ENCODE measurements at places on chromosomes 7 and 10. TPM values are rescaled to one million over a fixed set of nuclear protein-coding genes. Genes with fewer than 3 reads are reported as not detected.

Gene MBL2
- 56.4 TPM for total RNA-seq

Gene STOX1
- total RNA-seq: 0.81 TPM

Gene CYP3A7
- 19.8 TPM for total RNA-seq

Gene CYP17A1
- total RNA-seq: 4.2 TPM

Gene SYT15B
- total RNA-seq: 0.62 TPM

Gene CDHR1
- 0.19 TPM for total RNA-seq

Gene CADPS2
- 12.7 TPM for total RNA-seq

- H3K4me1 ChIP-seq: no peaks in the 10 kb centered on the region
- no peak for DNase-seq
- no peak overlapping the region for H3K4me3 ChIP-seq
- no peaks in the 10 kb centered on the region for H3K27me3 ChIP-seq
Observed at GRCh38 chr10:47073967-47074366, 162.7 kb downstream of the PTPN20 start.

DNA sequence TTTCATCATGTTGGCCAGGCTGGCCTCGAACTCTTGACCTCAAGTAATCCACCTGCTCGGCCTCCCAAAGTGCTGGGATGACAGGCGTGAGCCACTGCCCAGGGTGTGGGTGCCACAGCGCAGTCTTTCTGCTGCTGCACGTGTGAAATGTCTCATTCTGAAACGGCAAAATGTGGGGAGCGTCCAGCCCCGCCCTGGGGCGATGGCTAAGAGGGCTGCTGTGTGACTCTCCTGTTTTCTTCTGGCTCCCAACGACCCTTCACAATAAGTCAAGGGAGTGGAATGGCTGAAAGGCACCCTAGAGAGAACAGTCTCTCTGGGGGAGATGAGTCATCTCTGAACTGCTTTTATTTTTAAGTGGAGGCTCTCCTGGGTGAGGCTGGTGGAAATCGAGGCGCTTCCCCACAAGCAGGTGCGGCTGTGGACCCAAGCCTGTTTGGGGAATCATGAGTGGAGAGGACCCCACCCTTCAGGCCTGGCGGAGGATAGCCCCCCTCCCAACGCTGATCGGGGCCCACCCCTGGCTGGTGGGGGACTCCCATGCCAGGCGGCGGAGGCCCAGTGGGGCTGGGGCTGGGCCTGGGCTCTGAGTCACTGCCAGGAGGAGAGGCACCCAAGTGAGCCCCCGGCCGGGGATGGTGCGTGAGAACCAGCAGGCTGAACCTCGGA is 18.0 kb downstream of the ADAP1 start:
- no peaks in the 10 kb centered on the region for H3K4me1 ChIP-seq
- H3K27ac ChIP-seq: no peak overlapping the region
- no peak for DNase-seq
- H3K36me3 ChIP-seq: no peaks in the 10 kb centered on the region

DNA sequence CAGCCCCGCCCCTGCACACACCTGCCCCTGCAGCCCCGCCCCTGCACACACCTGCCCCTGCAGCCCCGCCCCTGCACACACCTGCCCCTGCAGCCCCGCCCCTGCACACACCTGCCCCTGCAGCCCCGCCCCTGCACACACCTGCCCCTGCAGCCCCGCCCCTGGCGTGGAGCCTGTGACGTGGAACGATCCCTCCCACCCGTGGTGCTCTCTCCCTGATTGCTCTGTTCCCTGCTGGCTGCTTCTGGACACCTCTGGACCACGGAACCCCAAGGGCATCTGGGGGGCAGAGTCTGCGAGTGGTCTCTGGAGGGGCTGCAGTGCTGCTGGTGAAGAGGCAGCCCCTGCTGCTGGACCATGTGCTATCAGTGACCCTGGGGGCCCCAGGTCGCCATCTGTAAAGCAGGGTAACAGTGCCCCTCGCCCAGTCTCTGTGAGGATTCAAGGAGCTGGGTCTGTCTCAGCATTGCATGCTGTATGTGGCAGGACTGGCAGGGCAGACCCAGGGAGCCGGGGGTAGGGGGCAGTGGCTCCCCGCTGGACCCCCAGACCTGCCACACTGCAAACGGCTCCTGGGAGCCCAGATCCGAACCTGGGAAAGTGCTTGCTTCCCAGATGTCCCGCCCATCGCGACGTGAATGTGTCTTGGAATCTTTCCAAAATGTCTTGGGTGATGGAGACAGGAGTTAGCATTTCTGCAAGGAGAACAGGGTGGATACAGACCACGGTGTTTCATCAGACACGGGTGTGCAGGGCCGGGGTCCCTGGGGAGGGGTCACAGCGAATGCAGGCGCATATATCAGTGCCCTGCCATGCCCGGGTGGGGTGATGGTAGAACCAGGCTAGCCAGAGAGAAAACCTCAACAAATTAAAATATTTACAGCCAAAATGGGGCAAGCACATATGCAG is 27.9 kb upstream of the NKX6-2 start:
- no peaks in the 10 kb centered on the region for H3K36me3 ChIP-seq
- no peak overlapping the region for H3K27ac ChIP-seq
- no peak for DNase-seq
- no peaks in the 10 kb centered on the region for H3K4me1 ChIP-seq

DNA sequence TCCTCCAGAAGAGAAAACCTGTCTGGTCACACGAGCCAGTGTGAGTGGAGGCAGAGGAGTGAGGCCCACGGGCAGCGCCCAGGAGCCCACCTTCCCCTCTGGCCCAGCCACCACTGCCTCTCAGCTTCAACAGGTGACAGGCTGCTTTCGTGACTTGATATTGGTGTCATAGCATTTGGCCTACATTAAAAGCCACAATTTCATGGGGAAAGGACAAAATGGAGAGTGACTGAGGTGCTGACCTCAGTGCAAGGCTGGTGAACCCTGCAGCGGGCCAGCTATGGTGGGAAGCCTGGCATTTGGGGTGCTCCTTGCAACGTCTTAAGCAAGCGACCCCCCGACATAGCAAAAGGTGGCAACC is 21.3 kb downstream of the ECHDC3 start:
- H3K36me3 ChIP-seq: no peaks in the 10 kb centered on the region
- no peaks in the 10 kb centered on the region for H3K27me3 ChIP-seq
- no peak for DNase-seq
- no peak overlapping the region for H3K4me3 ChIP-seq
- no peak overlapping the region for H3K27ac ChIP-seq

DNA sequence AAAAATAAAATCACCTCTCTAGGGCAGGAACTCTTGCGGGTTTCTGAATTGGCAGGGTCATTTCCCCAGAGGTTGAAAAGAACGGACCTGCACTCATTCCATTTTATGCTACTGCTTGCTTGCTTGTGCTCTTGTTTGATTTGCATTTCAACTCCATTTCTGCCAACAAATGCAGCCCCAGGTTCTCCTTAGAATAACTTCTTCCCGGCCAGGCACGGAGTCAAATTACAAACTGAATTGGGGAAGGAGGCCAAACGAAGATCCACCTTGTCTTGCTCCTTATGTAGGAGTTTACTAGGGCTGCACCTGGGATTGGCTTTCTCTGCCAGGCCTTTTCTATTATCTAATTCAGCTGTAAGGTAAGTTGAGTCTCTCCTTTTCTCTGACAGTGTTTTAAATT is 79.6 kb downstream of the HGF start:
- no peaks in the 10 kb centered on the region for H3K4me1 ChIP-seq
- no peaks in the 10 kb centered on the region for H3K27me3 ChIP-seq
- no peak for DNase-seq
- no peak overlapping the region for H3K4me3 ChIP-seq
- no peak overlapping the region for H3K27ac ChIP-seq

- H3K27ac ChIP-seq: no peak overlapping the region
- H3K4me3 ChIP-seq: no peak overlapping the region
- no peaks in the 10 kb centered on the region for H3K4me1 ChIP-seq
- DNase-seq: no peak
- H3K36me3 ChIP-seq: no peaks in the 10 kb centered on the region
Observed at GRCh38 chr7:13282377-13282980, 595.0 kb downstream of the ARL4A start.

- no peak overlapping the region for H3K4me3 ChIP-seq
- no peak for DNase-seq
- no peaks in the 10 kb centered on the region for H3K27me3 ChIP-seq
Observed at GRCh38 chr10:103643381-103643780, 149.9 kb downstream of the NEURL1 start.

- H3K4me1 ChIP-seq: no peaks in the 10 kb centered on the region
- no peaks in the 10 kb centered on the region for H3K27me3 ChIP-seq
- no peak overlapping the region for H3K4me3 ChIP-seq
- no peak for DNase-seq
- H3K27ac ChIP-seq: no peak overlapping the region
- H3K36me3 ChIP-seq: no peaks in the 10 kb centered on the region
Observed at GRCh38 chr7:11650030-11650429, 182.0 kb downstream of the THSD7A start.

DNA sequence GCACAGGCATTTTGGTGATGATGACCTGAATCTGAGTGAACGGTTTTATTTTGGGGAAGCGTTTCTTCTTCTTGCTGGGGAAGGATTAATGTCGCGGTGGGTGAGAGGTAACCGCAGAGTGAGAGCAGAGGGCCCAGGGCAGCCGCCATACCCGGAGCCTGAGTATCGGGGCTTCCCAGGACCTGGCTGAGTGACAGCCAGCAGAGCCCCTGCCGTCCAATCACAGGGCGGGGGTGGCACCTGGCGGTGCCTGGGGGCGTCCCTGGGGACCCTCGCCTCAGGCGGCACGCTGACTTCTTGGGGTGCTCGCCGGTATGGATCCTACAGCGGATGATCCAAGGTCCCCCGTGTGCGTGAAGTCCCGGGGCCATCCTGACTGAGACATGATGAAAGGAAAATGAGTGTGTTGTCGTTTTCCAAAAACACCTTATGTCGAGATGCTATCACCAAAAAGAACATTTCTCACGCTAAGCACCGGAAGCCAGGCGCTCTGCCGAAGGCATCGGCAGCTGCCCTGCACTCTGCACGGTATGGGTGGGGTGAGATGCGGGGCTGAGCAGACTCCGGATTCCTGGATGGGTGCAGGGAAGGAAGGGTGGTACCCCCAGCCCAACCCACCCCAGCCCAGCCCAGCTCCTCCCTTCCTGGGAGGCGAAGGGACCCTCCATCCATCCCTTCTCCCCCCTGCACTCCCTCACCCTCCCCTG is 227.9 kb upstream of the SHH start:
- no peaks in the 10 kb centered on the region for H3K4me1 ChIP-seq
- no peaks in the 10 kb centered on the region for H3K27me3 ChIP-seq
- H3K27ac ChIP-seq: no peak overlapping the region
- DNase-seq: no peak
- H3K4me3 ChIP-seq: no peak overlapping the region

DNA sequence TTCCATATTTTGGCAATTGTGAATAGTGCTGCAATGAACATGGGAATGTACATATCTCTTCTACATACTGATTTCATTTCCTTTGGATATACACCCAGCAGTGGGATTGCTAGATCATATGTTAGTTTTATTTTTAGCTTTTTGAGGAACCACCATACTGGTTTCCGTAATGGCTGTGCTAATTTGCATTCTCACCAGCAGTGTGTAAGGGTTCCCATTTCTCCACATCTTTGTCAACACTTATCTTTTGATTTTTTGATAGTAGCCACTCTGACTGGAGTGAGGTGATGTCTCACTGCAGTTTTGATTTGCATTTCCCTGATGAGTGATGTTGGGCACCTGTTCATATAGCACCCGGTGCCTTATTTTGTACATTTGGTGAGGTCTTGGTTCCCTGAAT is 519.6 kb downstream of the REEP3 start:
- peaks cover 18% of the 10 kb centered on the region for H3K4me1 ChIP-seq
- H3K36me3 ChIP-seq: no peaks in the 10 kb centered on the region
- no peak overlapping the region for H3K4me3 ChIP-seq
- no peaks in the 10 kb centered on the region for H3K27me3 ChIP-seq

DNA sequence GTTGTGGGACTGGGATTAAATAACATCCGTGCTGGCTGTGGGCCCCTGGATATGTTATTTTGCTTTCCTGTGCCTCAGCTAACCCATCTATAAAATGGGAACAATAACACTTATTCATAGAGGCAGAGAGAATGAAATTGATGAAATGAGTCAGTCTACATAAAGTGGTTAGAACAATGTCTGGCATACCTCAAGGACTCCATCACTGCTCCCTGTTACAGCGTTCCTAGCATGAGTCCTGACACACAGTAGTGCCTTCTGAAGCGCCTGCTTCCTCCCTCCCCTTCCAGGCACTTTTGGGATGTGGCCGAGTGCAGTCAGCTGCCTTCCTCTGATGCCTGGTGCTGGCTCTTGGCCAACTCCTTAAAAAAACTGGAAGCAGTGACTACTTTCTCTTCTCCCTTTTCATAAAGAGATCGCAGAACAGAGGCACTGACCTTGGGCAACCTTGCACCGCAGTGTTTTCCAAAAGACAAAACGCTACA is 108.4 kb upstream of the ZMIZ1 start:
- H3K4me1 ChIP-seq: no peaks in the 10 kb centered on the region
- H3K27me3 ChIP-seq: no peaks in the 10 kb centered on the region
- peak; percentile 56 for DNase-seq

- DNase-seq: peak; percentile 37
- H3K4me3 ChIP-seq: no peak overlapping the region
- no peak overlapping the region for H3K27ac ChIP-seq
- H3K36me3 ChIP-seq: no peaks in the 10 kb centered on the region
- H3K4me1 ChIP-seq: no peaks in the 10 kb centered on the region
- H3K27me3 ChIP-seq: no peaks in the 10 kb centered on the region
Observed at GRCh38 chr7:45173596-45174327, 16.2 kb downstream of the RAMP3 start.

DNA sequence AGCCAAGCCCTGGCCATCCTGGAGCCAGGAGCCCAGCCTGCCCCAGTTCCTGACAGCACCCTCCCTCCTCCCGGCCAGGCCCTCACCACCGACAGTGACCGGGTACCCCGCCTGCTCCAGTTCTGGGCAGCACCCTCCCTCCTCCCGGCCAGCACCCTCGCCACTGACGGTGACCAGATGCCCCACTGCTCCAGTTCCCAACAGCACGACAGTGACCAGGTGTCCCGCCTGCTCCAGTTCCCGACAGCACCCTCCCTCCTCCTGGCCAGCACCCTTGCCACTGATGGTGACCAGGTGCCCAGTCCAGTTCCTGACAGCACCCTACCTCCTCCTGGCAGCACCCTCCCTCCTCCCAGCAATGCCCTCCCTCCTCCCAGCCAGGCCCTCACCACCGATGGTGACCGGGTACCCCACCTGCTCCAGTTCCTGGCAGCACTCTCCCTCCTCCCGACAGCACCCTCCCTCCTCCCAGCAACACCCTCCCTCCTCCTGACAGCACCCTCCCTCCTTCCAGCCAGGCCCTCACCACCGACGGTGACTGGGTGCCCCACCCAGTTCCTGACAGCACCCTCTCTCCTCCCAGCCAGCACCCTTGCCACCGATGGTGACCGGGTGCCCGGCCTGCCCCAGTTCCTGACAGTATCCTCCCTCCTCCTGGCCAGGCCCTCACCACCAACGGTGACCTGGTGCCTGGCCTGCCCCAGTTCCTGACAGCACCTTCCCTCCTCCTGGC is 40.3 kb downstream of the VIPR2 start:
- H3K36me3 ChIP-seq: no peaks in the 10 kb centered on the region
- no peaks in the 10 kb centered on the region for H3K27me3 ChIP-seq
- DNase-seq: peak; percentile 33
- H3K4me3 ChIP-seq: no peak overlapping the region

- H3K36me3 ChIP-seq: no peaks in the 10 kb centered on the region
- no peaks in the 10 kb centered on the region for H3K27me3 ChIP-seq
- H3K4me3 ChIP-seq: no peak overlapping the region
Observed at GRCh38 chr10:113160641-113161040, 210.6 kb downstream of the TCF7L2 start.

- H3K4me3 ChIP-seq: no peak overlapping the region
- no peak overlapping the region for H3K27ac ChIP-seq
- no peaks in the 10 kb centered on the region for H3K27me3 ChIP-seq
- H3K36me3 ChIP-seq: no peaks in the 10 kb centered on the region
- peaks cover 10% of the 10 kb centered on the region for H3K4me1 ChIP-seq
- no peak for DNase-seq
Observed at GRCh38 chr7:156518466-156518865, 122.1 kb upstream of the RNF32 start.

All from right lobe of liver (tissue), 6 donors.